ENCODE measurements at places on chromosomes 2 and 18.

GRCh38 chr18:54946149-54946581 lies 13.1 kb downstream of the CCDC68 start:
- no peak overlapping the region for H3K27ac ChIP-seq
- no peak for DNase-seq
- no peaks in the 10 kb centered on the region for H3K27me3 ChIP-seq
- H3K36me3 ChIP-seq: no peaks in the 10 kb centered on the region
- no peaks in the 10 kb centered on the region for H3K4me1 ChIP-seq
- no peak overlapping the region for H3K4me3 ChIP-seq

GRCh38 chr2:189580241-189580651 lies 340 bp downstream of the SLC40A1 start:
- peak overlapping the region; percentile 78 for H3K27ac ChIP-seq
- peaks cover 4% of the 10 kb centered on the region for H3K36me3 ChIP-seq
- H3K27me3 ChIP-seq: no peaks in the 10 kb centered on the region
- peak overlapping the region; percentile 54 for H3K4me3 ChIP-seq
- H3K4me1 ChIP-seq: peaks cover 45% of the 10 kb centered on the region
- no peak for DNase-seq

DNA sequence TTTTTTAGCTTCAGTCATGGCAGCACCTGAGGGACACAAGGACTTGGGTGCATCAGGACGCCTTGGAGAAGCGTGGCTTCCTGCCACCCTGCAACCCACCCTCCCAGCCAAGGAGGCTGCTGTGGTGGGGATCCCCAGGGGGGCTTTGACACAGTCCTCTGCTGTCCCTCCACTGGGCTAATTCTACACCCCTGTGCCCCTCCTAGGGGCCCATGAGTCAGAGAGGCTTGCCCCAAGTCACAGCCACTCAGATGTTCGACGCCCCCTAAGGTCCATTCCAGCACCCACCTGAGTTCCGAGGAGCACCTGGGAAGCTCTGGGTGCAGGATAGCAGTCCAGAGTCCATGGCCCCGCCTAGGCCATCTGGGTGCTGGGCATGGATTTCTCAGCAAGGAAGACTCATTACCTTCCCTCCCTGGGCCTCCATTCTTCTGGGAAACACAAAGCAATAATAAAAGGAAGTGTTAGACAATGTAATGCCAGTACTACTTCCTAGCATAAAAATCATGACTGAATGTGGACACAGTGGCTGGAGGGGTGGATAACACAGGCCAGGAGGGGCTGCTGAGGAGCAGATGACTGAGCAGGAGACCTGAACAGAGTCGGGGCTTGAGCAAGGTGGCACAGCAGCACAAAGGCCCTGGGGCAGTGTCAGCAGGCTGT lies 3.7 kb downstream of the ALPG start:
- H3K27me3 ChIP-seq: no peaks in the 10 kb centered on the region
- no peaks in the 10 kb centered on the region for H3K36me3 ChIP-seq
- H3K4me3 ChIP-seq: no peak overlapping the region
- H3K27ac ChIP-seq: no peak overlapping the region
- H3K4me1 ChIP-seq: no peaks in the 10 kb centered on the region

DNA sequence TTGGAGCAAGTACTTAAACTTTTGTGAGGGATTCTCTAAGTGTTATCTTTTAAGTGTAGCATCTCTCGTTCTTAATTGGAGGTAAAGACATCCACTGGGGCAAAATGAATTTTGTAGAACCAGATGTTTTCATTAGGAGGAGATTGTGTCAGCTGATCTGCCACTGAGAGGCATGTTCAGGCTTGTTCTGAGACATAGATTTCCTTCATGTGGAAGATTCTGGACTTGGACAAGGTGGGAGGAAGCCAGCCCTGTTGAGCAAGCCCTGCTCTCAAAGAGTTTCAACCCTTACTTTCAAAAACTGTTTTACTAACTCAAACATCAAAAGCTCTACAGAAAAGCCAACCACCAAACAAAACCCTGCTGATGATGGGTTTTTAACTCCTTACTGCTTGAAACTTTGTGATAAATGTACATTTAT lies 6.5 kb downstream of the MAP4K4 start:
- H3K27ac ChIP-seq: peak overlapping the region; percentile 78
- H3K4me1 ChIP-seq: peaks cover 79% of the 10 kb centered on the region
- H3K36me3 ChIP-seq: no peaks in the 10 kb centered on the region

- no peaks in the 10 kb centered on the region for H3K27me3 ChIP-seq
- no peak for DNase-seq
- no peak overlapping the region for H3K4me3 ChIP-seq
- no peak overlapping the region for H3K27ac ChIP-seq
- no peaks in the 10 kb centered on the region for H3K4me1 ChIP-seq
These were observed 268.9 kb downstream of the SP3 start for GRCh38 chr2:173696274-173696673.

DNA sequence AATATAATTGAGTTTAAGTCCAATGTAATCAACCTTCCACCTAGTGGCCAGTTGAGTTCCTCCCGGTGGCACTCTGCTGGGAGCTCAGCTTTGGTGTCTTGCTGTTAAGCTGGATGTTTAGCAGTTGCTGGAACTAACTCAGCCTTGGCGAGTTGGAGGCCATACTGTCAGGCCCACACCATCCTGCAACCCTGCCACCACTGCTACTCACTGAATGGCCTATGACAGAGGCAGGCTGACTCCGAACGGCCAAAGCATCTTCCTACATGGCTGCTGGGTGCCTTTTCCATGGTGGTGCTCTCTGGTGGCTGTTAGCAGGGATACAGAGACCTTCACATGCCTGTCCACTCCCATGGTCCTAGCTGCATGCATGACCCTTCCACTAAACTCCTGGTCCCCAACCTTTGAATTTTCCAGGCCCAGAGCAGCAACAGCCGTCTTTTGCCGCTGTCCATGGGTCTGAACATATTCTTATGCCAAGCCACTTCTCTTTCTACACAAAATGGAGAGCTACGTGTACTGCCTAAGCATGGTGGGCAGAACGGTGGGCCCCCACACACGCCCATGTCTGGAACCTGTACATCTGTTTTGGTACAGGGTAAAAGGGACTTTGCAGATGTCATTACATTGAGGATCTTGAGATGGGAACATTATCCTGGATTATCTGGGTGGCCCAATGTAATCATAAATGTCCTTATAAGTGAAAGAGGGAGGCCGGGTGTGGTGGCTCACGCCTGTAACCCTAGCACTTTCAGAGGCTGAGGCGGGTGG lies 15.0 kb upstream of the TRAF3IP1 start:
- no peak overlapping the region for H3K4me3 ChIP-seq
- no peaks in the 10 kb centered on the region for H3K27me3 ChIP-seq
- no peak overlapping the region for H3K27ac ChIP-seq
- DNase-seq: no peak
- H3K36me3 ChIP-seq: no peaks in the 10 kb centered on the region
- peaks cover 4% of the 10 kb centered on the region for H3K4me1 ChIP-seq
